ENCODE measurements at places on chromosomes 1 and 21. TPM values are rescaled to one million over a fixed set of nuclear protein-coding genes. Genes with fewer than 3 reads are reported as not detected.

SPATA45 gene
- not detected for total RNA-seq

GRCh38 chr1:26352338-26352679 is 1.6 kb downstream of the CRYBG2 start:
- DNase-seq: no peak

- DNase-seq: no peak
Measured at GRCh38 chr1:47257224-47257623, 25.2 kb upstream of the TAL1 start.

DNA sequence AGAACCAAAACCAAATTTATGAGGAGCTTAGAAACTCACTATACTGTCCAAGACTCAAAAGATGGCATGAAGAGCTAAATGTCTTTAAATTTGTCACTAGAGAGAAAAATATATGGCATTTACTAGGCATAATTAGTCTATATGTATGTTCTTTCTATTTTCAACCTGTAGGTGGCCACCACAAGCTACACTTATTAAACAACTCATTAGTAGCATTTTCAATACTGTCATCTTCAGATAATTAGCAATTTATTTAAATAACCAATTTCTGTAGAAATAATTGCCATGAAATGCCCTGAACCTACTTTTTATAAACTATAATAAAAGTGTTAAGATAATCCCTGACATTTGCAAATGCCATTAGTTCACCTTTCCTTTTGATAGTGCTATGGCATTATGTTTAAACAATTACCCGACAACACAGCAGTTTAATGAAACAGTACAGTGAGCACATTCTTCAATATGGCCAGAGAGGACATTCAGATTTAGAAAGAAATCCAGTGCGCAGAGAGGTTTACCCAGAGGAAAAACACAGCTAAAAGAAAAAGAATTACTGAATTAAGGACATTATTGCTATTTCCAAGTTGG is 522.5 kb downstream of the PTBP2 start:
- DNase-seq: no peak

DNA sequence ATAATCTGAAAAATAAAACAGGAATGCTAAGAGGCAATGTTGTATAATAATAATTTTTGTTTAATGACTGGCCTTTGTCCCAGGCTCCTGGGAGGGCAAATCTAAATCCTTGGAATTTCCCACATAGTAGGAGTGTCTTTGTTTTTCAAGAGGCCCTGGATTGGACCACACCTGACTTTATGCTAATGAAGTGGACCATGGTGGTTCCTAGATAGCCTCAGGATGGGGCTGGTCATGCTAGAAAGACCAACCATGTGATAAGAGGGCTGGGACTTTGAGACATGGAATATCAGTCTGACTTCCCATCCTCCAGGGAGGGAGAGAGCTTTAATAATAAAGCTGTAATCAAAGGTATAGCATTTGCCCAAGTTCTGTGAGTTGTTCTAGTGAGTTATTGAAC is 138.2 kb upstream of the RAB4A start:
- no peak for DNase-seq

- no peak for DNase-seq
Measured at GRCh38 chr21:44771896-44772525, 29.6 kb downstream of the UBE2G2 start.

DNA sequence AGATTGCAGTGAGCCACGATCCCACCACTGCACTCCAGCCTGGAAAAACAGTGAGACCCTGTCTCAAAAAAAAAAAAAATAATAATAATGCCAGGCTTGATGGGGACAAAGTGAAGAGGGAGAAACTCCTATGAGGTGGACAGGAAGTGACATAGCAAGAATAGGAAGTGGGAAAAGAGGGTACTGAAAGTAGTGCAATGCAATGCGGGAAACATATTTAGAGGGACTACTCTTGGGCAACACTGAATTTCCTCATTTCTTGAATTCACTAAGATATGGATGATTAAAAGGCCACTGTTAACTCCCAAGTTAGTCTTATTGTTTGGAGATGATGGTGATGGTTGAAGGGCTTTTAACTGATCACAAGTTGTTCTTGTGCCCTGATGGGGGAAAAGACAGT is 21.6 kb upstream of the KCNA2 start:
- DNase-seq: no peak

CALML6 gene
- not detected for total RNA-seq

FCRL4 gene
- total RNA-seq: not detected

DNA sequence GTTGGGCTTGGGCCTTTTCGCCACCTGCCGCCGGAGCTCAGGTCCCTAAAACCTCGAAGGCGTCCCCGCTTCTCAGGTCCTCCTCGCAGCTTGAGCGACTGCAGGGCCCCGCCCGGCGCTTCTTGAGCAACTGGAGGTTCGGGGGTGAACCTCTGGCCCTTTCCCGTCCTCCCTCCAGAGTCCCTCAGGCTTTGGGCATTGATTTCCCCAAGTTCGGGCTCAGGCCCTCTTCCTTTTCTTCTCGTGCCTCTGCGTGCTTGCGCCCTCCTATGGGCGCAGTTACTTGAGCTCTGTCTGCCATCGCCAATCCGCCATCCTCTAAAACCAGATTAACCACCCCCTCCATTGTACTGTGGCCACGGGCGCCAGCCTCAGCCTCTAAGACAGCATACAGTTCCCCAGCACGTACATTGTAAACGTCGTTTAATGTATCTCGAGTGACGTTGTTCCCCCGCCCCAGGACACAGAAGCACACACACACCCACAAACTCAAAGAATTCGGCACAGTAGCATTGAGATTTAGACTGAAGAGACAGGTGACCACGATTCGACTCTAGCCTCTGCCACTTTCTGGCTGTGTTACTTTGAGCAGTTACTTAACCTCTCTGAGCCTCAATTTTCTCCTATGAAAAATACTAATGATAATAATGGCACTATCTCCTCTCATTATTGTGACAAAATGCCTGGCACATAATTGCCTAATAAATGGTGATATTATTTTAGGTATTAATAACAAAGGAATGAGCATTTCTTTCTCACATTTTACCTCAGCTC is 22.6 kb downstream of the BTG2 start:
- peak; percentile 79 for DNase-seq

DNA sequence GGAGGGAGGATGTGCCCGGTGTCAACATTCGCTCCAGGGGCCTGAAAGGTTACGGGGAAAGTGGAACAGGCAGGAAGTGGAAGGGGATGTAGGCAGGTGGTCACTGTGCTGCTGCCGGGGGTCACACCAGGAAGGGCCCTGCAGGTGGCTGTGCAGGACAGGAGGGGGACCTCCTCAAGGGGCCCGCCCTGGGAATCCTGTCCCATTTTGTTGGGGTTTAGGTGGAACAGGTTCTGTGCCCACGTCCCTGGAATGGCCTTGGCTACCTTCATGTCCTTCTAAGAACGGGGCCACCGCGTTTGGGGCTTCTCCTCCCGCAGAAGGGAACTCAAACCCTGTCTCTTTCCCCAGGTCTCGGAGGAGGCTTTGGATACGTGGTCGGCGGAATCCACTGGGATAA is 11.9 kb downstream of the SLC45A1 start:
- no peak for DNase-seq

CHD1L gene
- 5.5 TPM for total RNA-seq

GRCh38 chr21:25638660-25639550 is at the start of gene JAM2:
JAM2 (plus strand) TSS chr21:25639258; CDS start chr21:25639822, 564 bp downstream.
- no peak for DNase-seq
